NCI-H524 (cell line): ENCODE measurements at places on chromosomes 3 and 15.

DNA sequence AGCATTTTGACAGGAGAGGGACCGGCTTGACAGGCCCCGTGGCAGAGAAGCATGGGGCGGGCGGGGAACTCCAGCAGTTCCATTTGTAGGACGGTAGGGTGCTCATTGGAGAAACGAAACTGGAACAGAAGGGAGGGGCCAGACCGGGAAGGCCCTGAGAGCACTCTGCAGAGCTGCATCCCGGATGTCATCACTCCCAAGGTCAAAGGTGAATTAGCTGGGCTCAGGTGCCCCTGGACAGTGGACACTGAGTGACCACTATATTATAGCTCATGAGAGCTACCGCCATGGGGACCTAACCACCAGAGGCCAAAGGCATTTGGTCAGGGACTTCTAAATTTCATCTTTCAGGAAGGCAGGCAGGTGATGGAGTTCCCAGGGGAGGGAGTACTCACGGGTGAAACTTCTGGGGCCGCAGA is 7.3 kb downstream of the CSRNP1 start:
- peak; percentile 5 for DNase-seq

DNA sequence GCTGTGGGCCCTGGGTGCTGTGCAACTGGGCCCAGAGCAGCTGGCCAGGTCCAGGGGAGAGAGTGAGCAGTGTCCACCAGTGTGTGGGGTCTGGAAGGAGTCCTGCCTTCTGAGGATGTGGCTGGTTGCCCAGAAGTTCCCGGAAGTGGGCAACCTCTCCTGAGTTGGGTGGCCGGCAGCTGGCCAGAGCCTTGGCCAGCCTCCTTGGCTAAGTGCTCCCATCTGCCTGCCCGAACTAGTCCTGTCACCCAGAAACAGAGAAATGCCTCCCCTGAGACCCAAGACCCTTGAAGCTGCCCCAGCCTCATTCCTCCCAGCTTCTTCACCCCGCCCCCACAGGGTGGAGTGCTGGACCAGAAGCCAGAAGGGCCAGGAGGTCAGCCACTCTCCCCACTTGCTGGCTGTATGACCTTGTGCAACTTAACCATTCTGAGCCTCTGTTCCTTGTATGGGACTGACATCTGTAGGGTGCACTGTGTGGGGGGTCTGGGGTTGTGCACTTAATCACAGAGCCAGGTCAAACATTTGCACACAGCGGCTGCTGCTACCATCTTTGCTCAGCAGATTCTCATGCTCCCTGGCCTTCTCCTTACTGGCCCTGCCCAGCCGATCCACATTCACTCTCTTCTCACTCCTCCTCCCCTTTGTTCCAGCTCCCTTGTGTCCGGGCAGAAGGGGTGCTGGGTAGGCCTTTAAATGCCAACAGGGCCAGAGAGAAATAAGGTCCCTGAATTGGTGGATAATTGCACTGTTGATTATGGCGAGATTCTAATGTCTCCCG is 7.5 kb upstream of the ALAS1 start:
- DNase-seq, result no peak

DNA sequence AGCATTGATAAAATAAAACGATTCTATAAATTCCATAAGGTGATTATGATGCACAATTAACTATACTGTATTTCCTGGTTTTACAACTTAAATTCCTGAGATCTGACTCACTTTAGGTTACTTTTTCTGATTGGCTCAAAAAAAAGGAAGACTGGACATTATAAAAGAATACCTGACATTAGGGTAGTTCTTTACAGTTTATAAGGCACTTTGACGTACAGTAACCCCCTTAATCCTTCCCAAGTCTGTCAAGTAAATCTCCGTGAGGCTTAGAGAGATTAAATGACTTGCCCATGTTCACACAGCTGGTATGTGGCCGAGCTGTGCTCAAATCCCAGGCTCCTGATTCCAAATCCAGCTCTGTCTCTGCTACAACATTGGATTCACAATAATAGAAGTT is 1.0 kb upstream of the SLTM start:
- peak; percentile 82 for DNase-seq

- no peak for DNase-seq
Measured at GRCh38 chr3:155367506-155367905, 74.0 kb upstream of the STRIT1 start.

DNA sequence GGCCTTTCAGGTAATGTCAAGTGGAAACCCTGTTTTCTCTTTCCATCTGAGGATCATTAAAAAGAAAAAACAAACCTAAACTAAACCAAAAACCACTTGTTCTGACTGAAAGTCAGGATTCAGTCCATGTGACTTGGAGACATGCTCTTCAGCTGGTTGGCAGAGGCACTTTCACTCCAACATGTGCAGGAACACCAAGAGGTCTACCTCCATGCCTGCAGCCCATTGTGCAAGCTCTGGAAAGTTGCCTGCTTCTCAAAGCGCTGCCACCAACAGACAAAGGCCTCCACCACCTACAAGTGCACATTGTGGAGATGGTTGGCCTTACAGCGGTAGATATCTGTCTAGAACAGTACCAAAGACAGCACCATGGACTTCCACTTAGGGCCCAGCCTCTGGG is 161.8 kb downstream of the LEKR1 start:
- DNase-seq, result no peak

DNA sequence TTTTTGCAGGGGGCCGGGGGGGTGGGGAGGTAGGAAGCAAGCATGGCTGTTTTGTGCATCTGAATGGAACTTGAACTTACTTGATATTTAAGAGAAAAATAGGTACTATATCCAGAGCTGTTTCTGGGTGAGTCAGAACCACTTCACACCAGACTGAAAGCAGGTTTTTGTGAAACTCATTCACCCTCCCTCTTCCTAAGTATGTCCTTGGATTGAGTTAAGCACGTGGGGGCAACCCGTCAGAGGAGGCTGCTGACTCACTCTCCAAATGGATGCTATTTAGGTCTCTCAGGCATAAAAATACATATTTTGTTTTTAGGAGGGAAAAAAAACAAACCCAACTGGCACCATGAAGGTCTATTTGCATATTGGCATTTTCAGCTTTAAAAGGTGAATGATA is 270.3 kb downstream of the RYR3 start:
- no peak for DNase-seq

DNA sequence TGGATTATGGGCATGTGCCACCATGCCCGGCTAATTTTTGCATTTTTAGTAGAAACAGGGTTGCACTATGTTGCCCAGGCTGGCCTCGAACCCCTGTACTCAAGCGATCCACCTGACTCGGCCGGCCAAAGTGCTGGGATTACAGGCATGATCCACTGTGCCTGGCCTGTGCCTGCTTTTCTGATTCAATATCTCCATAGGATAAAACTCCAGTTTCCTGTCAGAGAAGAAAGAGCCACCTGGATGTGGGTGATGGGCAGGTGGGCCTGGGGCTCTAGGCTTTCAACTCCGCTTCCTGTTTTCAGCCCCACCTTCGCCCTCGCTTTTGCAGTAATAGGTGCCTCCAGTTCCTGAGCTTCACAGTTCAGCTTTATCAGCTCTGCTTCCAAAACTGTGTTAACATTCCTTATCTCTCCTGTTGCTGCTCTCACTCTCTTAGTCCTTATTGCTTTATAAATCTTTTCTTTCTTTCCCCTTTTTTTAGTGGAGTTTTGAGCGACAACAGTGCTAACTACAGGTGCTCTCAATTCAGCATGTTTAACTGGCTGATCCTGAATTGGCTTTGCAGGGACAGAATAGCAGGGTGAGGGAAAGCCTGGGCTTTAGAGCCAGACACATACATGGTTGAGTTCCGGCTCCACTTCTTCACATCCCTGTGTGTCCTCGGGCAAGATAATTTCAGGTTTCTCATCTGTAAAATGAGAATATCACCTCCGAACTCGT is 21.1 kb upstream of the PDE8A start:
- no peak for DNase-seq

GRCh38 chr3:158732856-158733200 is 571 bp upstream of the RARRES1 start:
- no peak for DNase-seq

DNA sequence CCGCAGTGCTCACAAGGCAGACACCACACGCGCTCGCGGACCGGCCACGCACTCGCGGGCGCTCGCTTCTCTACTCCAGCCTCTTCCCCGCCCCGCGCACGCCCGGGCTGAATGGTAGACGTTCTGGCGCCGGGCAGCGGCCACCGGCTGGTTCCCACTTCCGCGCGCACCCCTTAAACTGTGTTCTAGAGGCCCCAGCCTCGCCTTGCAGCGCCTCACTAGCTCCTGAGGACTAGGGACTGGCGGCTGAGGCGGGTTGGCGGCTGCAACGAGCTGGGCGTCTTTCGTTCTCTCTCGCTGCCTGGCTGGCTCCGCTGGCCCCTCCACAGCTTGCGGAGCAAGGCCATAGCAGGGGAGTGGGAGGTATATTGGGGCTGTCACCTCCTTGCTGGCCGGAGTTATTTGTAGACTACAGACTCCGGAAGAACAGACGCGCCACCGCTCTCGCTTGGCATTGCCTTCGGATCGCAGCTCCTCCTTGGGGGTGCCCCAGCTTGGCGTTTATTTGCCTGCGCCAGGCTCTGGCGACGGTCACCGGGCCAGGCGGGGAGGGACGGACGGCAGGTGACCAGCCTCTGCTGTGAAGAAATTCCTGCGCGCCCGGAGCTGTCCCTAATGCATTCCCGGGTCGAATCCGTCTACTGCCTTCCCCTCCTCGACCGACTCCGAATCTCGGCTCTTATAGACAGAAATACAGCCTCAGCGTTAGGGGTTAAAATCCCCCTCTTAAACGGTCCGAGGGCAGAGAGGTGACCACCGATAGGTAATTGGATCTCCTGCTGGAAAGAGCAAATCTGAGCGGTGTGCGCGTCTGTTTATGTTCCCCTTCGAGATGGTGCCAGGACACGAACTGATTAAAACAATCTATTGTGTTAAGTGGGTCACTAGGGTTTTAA is 1.3 kb downstream of the GREM1 start:
- peak; percentile 17 for DNase-seq

- no peak for DNase-seq
Measured at GRCh38 chr15:59104602-59104911, 389 bp upstream of the CCNB2 start.

GRCh38 chr15:36921484-36922091 is 178.8 kb downstream of the MEIS2 start:
- DNase-seq, result no peak

DNA sequence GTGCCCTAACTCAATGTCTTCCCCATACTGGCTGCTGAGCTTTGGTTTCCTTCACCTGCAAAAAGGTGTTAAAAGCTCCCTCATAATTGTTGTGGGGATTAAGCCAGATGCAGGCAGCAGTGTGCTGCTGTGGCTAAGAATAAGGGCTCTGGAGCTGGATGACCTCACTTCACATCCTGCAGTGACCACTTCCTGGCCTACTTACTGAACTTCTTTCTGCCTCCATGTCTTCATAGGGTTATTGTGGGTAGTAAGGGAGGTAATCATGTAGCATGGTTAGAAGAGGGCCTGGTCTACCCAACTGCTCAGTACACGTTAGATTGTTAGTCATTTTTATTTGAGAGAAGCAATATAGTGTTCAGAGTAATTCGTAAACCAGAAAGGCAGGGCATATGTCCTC is 18.4 kb downstream of the GYG1 start:
- no peak for DNase-seq

- DNase-seq, result no peak
Measured at GRCh38 chr3:159356606-159357005, 554.8 kb downstream of the MFSD1 start.

GRCh38 chr3:71520161-71521020 is 63.1 kb downstream of the FOXP1 start:
- DNase-seq, result peak; percentile 44

- peak; percentile 24 for DNase-seq
Measured at GRCh38 chr15:75030023-75030413, 6.6 kb downstream of the PPCDC start.

- DNase-seq, result peak; percentile 65
Measured at GRCh38 chr15:89057506-89058133, 30.6 kb upstream of the ABHD2 start.

DNA sequence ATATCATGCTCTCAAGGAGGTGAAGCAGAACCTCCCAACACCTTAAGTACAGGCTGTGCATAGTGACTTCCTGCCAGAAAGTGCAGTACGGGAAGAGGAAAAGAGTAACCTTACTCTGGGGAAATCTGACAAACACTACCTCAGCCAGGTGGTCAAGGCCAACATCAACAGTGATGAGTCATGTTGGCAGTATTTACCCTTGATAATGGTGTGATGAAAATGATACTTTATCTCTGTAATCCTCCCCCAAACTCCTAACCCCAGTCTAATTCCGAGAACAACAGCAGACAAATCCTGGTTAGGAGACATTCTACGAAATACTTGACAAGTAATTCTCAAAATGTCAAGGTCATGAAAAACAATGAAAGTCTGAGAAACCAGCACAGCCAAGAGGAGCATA is 26.5 kb downstream of the ANKDD1A start:
- no peak for DNase-seq
